ENCODE measurements at places on chromosomes 7 and 10.

GRCh38 chr7:42080841-42081586 lies 156.0 kb downstream of the GLI3 start:
- DNase-seq: no peak

GRCh38 chr10:132462463-132463332 lies 65.7 kb downstream of the PWWP2B start:
- DNase-seq: no peak

DNA sequence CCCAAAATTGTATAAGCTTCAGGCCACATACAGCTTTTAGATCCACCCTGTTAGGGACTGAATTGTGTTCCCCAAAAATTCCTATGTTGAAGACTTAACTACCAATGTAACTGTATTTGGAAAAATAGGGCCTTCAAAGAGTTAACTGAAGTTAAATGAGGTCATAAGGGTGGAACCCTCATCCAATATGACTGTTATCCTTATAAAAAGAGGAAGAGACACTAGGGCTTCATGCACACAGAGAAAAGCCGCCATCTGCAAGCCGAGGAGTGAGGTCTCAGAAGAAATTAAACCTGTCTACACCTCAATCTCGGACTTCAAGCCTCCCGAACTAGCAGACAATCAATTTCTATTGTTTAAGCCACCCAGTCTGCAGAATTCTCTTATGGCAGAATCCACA lies 317.9 kb upstream of the NFE2L3 start:
- DNase-seq: no peak

GRCh38 chr7:125847692-125848091 lies 918.1 kb upstream of the POT1 start:
- DNase-seq: no peak

DNA sequence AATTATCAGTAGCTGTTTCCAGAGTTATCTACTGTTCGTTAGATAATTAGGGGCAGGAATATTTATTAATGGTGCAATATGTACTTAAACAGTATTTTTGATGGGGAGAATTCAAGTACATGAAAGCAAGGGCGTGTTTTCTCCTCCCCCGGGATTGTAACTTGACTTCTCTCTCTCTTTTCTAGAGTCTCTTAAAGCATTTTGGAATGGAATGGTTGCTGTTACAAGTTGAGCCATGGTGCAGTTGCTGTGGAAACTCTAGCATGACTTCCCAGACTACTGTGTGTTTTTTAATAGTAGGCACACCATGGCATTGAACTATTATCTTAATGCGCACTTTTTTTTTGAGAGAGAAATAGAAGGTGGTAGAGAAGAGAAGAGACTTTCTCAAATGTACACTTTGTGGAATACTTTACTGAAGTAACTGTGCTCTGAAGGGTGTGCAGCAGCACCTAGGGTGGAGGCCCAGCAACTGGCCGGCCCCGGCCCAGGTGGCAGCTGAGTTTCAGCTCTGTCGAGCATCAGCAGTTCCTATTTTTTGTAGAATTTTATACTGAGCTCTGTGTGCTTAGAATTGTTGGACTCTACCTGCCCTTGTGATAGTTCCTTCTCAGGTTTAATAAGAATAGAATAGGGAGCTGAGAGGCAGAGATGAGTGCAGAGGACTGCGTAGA lies 64.4 kb downstream of the CCNY start:
- no peak for DNase-seq

GRCh38 chr10:72316748-72317435 lies 37.8 kb downstream of the DNAJB12 start:
- peak; percentile 91 for DNase-seq

GRCh38 chr10:98364432-98365102 lies 50.4 kb downstream of the PYROXD2 start:
- DNase-seq: no peak

GRCh38 chr7:34675749-34676374 lies 17.8 kb downstream of the NPSR1 start:
- DNase-seq: peak; percentile 1

- no peak for DNase-seq
Measured at GRCh38 chr10:1841759-1842158, 104.4 kb upstream of the ADARB2 start.

DNA sequence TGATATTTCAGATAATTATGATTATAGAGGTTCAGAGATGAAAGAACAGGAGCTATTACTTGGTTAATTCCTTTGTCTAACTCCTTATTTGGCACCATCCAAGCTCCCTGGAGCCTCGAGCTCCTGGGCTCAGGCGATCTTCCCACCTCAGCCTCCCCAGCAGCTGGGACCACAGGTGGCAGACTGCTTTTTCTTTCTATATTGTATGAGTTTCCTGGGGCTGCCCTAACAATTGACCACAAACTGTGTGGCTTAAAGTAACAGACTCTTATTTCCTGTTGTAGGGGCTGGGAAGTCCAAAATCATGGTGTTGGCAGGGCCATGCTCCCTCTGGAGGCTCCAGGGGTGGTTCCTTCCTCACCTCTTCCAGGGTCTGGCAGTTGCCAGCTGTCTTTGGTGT lies 163.3 kb upstream of the ADCY1 start:
- no peak for DNase-seq

GRCh38 chr7:32941181-32941580 lies 16.1 kb upstream of the FKBP9 start:
- no peak for DNase-seq
